A172 (cell line): ENCODE measurements at places on chromosomes 4 and X. TPM values are rescaled to one million over a fixed set of nuclear protein-coding genes. Genes with fewer than 3 reads are reported as not detected.

DNA sequence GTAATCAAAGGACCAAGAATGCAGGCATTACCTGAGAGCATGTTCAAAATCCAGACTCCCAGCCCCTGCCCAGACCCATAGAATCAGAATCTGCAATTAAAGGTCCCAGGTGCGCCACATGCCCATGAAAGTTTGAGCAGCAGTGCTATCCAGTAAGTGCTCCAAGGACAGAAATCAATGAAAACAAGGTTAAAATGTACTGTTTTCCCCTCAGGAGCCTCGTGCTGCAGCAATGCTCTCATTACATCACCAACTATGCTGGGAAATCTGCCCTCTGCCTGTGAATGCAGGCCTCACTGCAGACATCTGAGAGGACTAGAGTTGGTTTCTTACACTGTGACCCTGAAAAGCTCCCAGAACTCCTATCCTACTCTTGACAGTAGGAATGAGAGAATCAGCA, 21.1 kb downstream of the ANXA5 start:
- no peak for DNase-seq

DNA sequence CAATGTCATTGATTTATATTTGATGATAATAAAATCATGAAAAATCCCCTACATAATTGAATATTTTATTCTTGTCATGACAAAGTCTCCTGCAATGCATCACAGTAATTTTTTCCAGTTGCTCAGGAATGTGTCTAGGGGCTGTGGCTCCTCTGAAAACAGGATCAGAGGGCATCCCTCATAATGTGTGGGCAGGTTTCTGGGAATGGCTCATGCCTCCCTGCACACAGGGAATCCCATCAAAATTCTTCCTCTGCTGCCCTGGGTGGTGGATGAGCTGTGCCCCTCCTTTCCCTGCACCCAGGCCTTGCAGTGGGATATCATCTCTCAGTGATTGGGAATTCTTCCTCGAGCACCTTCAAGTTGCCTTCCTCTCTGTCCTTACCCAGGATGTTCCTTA, 20.4 kb upstream of the PUDP start:
- DNase-seq, result no peak

GRCh38 chr4:88736264-88736663, 38.6 kb upstream of the NAP1L5 start:
- DNase-seq, result no peak

DNA sequence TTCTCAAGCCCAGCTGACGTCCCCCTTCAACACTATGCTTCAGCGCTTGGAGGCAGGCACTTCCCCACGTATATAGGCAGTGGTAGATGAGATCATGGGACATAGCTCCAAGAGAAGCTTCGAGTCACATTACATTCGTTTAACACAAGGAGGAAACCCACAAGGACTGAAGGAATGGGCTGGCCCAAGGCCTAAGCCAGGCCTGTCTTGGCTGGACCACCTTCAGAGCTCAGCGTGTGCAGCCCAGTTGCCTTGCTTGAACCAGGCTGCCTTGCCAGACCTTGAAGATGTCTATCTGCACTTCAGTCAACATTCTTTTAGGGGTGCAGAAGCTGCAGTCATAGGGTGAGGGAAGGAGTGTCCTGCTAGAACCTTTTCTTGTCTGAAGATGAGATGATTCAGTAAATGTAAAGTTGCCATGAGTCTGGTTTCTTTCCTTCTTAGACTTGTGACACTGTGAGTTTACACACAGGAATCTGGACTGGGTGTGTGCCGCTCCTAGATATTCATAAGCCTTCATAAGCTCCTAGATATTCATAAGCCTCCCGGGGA, 144.1 kb upstream of the RBPJ start:
- no peak for DNase-seq

DNA sequence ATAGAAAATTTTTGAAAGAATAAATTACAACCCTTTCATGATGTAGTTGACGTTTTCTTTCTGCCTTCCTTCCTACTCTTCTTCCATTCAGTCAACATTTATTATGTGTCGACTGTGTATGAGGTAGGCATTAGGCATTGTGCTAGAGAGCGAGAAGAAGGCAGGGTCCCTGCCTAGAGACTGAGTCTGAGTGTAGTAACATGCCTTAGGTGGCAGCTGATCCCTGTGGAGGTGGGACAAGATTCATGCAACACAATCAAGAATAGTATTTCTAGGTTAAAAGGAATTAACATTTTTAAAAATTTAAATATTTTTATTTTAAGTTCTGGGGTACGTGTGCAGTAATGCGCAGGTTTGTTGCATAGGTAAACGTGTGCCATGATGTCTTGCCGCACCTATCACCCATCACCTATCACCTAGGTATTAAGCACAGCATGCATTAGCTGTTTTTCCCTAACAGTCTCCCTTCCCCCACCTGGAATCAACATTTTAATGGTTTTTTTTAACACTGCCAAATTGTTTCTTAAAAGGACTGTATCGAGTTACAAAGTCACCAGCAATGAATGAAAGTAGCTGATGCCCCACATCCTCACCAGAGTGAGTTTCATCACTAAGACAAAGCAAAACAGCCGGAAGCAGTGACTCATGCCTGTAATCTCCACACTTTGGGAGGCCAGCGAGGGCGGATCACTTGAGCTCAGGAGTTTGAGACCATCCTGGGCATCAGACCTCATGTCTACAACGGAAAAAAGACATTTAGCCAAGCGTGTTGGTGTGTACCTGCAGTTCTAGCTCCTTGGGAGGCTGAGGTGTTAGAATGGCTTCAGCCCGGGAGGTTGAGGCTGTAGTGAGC, 84.0 kb downstream of the WWC2 start:
- peak; percentile 93 for DNase-seq

GRCh38 chrX:119427024-119427794, 28.1 kb downstream of the SLC25A43 start:
- no peak for DNase-seq

DNA sequence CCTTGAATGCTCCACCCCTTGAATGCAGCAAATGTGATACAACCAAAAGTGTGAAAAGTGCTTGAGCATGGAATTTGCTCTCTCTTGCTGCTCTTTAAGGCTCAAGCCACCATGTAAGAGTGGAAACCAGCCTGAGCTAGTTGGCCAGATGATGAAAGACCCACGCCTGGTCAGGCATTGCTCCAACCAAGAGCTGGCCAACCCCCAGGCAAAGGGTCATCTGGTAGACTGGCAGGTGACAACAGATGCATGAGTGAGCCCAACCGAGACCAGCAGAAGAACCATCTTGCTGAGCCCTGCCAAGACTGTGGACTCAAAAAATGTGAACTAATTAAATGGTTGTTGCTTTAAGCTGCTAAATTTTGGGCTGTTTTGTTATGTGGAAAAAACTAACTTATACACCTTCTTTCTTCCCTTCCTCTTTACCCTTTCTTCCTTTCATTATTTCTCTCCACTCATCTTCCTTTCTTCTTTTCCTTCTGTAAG, 32.7 kb downstream of the ADGRG2 start:
- DNase-seq, result no peak

GRCh38 chrX:152817078-152817764, 13.3 kb downstream of the CETN2 start:
- peak; percentile 52 for DNase-seq

DNA sequence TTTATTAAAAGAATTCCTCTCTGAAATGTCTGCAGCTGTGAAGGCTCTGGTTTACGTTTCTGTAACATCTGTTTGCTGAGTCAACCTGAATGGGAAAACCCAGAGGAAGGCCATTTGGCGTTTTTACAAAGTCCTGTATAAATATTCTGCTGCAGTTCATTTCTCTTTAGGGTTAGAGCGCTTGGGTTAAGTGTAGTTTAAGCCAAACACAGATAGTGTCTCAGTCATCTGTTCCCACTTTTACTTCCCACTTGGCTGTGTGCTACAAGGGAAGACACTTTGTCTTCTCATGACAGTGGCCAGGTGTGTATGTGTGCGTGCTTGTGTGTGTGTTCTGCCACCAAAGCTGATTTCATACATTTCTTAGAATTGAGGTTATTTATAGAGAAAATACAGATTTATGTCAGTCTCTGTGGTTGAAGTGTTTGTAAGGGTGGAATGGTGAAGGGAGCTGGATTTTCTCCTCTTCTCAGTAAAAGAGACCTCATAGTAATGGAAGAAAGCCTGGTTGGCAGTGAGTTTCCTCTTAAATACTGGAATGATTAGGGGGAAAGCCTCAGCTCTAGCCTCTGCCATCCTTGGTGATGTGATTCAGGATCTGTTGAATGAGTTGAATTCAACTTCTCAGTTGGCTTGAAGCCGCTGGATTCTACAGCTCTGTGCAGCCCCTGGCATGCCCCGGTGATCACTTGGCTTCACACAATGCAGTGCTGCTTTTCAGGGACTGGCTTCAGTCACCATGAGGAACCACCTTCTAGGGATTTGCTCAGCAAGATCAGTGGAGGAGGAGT, 50.6 kb downstream of the JADE1 start:
- no peak for DNase-seq

DNA sequence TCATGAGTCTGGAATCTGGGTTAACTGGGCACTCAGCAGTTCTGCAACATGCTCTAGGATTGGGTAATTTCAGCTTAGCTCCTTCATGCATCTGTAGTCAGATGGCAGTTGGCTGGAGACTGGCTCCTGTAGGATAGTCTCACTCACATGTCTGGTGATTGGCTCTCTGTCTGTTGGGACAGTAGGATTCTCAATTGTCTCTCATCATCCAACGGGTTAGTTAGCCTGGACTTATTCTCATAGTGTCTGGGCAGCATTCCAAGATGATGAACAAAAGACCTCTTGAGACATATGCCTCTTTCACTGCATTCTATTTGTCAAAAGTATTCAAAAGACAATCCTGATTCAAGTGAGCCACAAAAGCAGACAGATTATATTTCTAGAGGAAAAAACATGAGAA, 795.6 kb upstream of the GALNTL6 start:
- no peak for DNase-seq

DNA sequence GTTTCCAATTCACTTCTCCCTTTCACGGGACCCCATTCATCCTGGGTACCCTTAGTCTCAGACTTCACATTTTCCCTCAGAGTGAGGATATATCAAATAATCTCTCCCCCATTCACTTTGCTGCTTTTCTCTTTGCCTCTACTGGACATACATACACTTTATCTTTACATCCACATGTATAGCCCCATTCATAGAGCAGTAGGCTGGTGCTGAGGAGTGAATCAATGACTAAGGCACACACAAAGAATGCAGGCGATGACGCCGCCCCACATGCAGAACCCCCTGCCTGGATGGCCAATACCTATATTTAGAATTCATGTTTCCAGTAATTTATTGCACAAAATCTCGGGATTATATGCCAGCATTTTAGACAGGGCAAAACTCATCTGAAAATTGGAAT, 554.3 kb upstream of the TENM3 start:
- DNase-seq, result no peak

- peak; percentile 4 for DNase-seq
Observed at GRCh38 chr4:79042079-79042674, 102.9 kb upstream of the PAQR3 start.

GRCh38 chr4:169160825-169161224, 109.9 kb downstream of the SH3RF1 start:
- no peak for DNase-seq

DNA sequence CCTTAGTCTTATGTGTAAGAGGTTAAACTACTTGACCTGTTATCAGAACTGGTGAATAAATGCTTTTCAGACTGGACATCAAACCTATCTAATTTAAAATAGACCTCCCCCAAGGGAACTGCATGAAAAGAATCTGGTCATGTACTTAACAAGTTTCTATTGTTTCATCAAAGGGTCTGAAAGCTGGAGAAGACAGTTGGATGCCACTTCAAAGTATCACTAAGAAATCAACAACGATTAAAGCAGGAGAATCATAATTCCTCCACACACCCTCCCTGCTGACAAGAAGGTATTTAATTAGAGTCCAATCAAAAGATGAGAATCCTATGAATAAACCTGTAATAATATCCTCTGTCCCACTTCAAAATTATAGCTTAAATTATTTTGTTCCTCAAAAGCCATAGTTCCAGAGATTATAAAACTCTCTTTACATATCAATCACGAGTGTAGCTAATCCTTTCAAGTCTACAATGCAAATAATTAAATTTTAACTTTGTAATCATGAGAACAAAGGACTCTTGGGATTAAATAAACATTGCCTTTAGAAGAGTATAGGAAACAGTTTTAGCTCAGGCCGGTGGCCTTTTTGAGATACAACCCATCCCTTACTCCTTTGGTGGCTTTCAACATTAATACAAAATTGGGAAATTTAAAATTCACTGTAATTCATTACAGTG, 35.1 kb downstream of the TSPAN5 start:
- no peak for DNase-seq

GRCh38 chrX:45623266-45623665, 422.6 kb upstream of the DIPK2B start:
- peak; percentile 86 for DNase-seq

DNA sequence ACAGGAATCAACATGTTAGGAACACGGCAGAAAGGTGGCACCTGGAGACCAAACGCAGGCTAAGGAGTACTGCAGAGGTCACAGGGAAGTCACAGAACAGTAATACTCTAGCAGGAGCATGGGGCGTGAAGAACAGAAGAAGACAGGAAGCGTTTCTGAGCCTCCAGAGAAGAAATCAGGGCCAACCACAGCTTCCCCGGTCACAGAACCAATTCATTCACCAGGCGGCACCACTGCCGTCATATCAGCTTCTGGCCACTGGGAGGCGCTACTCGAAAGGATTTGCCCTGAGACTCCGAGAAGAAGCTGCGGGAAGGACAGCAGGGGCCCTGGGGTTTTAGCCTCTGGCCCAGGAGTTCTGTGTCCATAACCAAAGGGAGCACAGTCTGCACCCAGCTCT, 78.0 kb upstream of the DRD5 start:
- peak; percentile 16 for DNase-seq

DNA sequence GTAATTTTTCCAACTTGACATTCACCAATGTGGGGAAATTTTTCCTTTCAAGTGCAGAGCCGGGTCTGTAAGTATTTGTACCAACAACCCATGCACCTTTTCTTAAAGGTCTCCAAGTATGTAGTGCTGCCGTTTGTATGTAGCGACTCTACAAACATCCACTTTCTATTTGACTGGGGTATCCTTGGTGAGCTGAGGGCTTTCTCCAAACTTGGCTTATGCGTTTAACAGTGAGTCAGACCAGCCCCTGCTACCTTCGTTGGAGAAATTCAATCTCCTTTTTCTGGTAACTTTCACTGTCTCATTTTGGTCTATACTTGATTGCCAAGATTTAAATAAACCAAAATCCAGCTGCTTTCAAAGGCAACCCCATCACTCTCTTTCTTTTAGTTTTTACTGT, 34.9 kb downstream of the MGST2 start:
- DNase-seq, result no peak

The MED28 gene
- total RNA-seq, result 6.0 and 9.3 TPM in 2 replicates

The GPC4 gene
- total RNA-seq, result 2.4 and 3.2 TPM in 2 replicates

The ZCCHC13 gene
- total RNA-seq, result not detected in 2 replicates

The USP17L24 gene
- total RNA-seq, result not detected in 2 replicates

The SCOC gene
- total RNA-seq, result 133 and 159 TPM in 2 replicates

The GRIA2 gene
- not detected in 2 replicates for total RNA-seq

The KLHL13 gene
- total RNA-seq, result 0.26 and 0.81 TPM in 2 replicates

The CENPVL3 gene
- total RNA-seq, result not detected in 2 replicates

The CFI gene
- total RNA-seq, result 1.1 TPM in 1 of 2 replicates, not detected in the other

The SLC49A3 gene
- 0.26 and 0.81 TPM in 2 replicates for total RNA-seq
